ENCODE measurements at places on chromosomes 4 and X.
A peak's percentile ranks its signal among the peaks of the same experiment; 100 is the strongest.

GRCh38 chr4:65538571-65538970, 131.7 kb downstream of the EPHA5 start:
- peak; percentile 78 for DNase-seq

DNA sequence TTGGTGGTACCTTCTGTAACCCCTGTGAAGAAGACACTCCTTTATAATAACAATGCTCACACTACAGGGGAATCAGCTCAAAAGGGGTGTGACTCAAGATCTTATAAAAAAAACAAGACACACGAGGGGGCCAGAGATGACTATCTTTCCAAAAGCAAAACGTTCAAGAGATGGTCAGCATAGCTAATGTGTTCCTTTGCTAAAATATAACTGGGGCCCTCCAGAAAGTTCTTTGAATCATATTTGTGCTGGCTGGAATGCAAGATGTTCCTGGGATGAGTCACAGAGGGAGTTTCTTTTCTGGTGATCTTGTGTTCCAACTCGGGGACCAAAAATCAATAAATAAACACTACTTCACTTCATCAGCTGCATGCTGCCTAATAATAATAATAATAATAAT, 46.5 kb downstream of the RAI2 start:
- peak; percentile 1 for DNase-seq

DNA sequence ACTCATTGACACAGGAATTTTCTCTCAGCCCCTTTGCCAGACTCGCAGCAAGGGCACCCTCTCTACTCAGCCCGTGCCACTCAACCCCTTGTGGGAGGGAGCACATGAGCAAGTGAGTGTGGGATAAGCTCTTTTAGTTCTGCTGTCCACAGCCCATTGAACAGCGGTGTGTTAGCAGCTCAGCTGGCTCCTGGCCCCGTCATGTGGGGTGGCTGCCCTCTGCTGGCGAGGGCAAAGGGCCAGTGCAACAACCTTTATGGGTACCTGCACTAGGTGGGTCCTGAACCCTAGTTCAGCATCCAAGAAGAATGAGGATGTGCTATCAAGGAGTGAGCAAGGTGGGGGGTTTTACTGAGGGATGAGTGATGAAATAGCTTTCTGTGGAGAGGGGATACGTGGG, 85.0 kb upstream of the ZNF81 start:
- no peak for DNase-seq

- no peak for DNase-seq
These were observed 105.4 kb downstream of the GPC3 start for GRCh38 chrX:133880032-133880443.

GRCh38 chr4:58368221-58368620, 1258.0 kb upstream of the IGFBP7 start:
- no peak for DNase-seq

GRCh38 chr4:83582289-83582785, 46.4 kb downstream of the GPAT3 start:
- peak; percentile 4 for DNase-seq

DNA sequence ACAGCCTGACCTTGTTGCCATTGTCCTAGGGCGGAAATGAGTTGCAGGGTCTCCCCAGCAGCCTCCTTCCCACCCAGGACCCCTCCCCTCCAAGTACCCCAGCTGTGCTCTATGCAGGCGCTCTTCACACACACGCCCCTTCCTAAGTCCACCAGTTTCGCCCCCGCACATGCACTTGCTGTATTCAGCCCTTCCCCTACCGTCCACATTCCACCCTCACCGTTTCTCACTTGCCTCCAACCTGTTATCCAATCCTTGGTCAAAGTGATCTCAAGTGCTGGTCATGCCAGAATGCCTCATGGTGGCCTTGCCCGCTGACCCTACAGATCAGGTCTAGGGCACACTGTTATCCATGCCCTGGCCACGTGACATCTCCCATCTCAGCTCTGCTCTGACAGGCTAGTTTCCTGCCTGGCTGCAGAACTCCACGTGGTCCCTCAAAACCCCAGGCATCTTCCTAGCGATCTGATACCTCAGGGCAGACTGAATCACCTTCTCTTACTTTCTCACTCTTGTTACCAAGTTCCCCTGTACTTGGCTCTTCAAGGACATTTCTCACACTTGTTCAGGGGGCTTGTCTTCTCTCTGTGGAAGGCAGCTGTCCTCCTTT, 39.7 kb downstream of the NSG1 start:
- DNase-seq = no peak

DNA sequence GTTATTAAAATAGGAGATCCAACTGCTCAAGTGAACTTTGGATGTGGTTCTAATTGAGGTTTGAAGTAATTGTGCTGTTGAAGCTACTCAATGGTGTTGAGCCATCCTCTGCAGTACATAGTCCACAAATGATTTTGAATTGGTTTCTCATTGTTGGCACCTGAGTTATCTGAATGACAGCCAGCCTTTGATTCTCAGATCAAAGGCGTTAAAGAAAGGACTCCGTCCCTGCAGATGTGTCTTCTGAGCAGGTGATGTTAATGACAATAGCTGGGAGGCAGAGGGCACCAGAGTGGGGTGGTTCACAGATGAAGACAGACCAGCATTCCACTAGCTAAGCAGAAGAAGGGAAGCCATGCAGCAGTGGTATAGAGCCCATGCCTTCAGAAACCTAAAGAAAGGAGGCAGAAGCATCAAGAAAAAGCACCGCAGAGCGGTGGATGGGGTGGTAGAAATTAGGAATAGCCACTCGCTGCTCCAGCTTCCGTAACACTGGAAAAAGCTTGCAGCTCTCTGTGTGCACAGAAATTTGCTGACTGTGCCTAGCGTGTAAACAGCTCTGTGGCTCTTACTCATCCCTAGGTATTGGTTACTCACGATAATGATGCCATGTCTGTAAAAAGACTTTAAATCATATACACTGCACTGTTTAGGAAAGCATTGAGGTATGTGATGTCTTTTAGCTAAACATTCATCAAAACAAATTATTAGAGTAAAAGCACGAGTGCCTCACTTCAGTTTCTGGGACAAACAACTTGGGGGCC, 79.2 kb upstream of the CLCN4 start:
- peak; percentile 51 for DNase-seq

DNA sequence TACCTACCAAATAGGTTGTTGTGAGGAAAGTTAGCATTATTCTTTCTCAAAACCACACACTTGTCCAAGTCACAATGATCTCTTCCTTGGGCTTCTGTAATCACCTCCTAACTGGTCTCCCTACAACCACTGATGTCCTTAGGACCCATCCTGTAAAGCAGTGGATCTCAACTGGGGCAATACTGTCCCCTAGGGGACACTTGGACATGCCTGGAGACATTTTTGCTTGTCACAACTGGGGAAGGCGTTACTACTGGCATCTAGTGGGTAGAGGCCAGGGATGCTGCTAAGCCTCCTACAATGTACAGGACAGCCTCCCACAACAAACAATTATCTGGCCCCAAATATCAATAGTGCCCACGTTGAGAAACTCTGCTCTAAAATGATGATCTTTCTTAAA, 118.7 kb upstream of the AP1S2 start:
- peak; percentile 1 for DNase-seq

DNA sequence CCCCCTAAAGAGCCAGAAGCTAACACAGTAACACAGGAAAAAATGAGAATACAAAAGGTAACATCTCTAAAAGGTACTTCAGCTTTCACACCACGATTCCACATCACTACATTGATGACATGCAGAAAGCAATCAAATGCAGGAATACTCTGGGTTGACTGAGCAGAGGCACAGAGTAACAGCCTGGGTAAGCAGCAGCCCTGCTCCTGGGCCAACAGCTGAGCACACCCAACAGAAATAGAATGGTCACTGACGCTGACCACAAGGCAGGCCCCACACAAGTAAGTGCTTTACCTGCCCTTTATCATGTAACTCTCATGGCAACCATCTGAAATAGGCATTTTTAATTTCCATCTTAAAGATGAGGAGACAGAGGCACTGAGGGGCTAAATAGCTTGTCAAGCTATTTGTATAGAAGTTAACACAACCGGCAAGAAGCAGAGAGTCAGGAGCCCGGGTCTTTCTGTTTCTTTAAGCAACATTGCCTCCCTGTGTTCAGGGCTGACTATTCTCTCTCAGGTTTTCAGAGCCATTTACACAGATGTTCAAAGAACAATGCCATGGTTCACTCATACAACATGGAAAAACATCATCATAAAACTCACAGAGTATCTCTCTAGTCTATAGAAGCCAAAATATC, 168.9 kb downstream of the ZNF674 start:
- peak; percentile 42 for DNase-seq

DNA sequence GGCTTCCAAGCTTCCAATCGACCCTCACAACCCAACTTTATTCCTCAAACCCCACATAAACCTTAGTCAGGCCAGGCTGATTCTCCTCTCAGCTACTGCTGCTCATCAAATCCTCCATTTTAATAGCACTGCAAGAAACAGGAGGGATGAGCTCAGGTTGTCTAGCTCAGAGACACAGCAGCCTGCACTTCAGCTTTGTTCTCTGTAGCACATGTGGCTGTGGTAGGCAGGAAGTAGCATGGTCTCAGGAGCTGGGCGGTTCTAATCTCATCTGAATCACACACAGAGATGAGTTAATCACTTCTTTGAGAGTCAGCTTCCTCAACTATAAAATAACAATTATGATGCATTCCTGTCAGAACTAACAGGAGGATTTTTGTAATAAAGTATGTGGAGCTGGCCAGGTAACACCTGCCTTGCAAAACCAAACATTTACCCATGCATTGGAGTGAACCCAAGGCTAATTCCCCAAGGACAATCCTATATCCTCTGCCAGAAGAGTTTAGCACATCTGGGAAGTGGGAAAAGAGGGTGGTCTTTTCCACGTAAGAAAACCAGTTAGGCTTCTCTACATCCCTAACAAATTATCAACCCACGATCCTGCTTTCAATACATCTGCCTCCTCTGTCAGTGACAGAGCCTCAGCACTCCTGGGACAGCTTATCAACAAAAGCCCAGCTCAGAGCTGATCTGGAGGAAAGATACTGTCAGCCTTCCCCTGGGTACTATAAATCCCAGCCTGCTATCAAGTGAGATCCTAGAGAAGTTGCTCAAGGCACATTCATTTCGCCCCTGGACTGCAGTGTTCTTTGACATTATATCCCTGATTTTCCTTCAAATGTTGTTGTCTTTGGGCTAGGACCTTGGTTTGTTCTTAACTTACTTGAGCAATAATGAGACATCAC, 32.8 kb downstream of the ELOVL6 start:
- DNase-seq = peak; percentile 74

GRCh38 chr4:110184140-110184790, 14.2 kb downstream of the ELOVL6 start:
- DNase-seq = peak; percentile 61

DNA sequence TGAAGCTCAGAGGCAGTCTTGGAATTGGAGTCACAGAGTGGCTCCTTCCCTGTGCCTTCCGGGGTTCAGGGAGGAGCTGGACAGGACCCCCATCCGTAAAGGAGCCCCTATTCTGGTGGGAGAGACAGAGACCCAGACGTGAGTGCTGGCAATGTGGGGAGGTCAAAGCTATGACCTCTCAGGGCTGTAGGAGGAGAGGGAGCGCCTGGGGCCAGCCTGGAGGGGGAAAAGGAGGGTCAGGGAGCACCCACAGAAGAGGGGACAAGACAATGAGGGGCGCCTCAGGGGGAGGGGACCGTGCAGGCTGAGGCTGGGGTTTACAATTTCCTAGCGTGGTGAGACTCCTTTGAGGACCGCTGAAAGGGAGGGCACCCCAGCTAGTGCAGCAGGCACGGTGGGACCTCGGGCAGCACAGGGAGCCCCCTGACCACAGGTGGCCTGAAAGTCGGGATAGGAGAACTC, 97.9 kb upstream of the LRPAP1 start:
- no peak for DNase-seq

Measured in astrocyte (in vitro differentiated cells and primary cell).